ENCODE measurements at places on chromosomes 7 and 10.

DNA sequence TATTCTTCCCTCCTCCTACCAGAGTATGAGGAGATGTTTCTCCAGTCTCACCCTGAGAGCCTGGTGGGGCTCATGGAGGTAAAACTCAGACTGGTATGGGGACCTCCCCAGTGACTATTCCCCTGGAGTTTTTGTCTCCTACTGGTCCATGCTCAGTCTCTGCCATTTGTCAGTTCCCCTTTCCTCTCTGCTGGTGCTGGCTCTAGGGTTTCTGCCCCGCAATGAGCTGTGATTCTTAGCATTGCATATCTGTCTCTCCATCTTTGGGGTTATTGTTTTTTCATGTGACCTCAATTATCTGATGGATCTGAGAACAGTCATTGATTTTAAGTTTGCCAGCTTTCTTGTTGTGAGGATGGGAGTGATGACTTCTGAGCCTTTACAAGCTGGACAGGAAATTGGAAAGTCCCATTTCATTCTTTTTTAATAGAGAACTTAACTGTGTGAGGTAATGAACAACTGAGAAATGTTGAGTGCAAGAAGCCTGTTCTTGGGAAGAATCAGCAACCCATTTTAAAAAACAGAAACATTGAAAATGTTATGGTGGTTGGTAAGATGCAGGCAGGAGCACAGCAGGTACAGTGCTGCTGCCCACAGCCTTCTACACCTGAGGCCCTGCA lies 26.9 kb downstream of the NACAD start:
- no peak for DNase-seq

GRCh38 chr10:33981301-33981700 lies 646.8 kb upstream of the NRP1 start:
- DNase-seq: no peak

GRCh38 chr7:50088463-50089129 lies 4.5 kb downstream of the ZPBP start:
- no peak for DNase-seq

DNA sequence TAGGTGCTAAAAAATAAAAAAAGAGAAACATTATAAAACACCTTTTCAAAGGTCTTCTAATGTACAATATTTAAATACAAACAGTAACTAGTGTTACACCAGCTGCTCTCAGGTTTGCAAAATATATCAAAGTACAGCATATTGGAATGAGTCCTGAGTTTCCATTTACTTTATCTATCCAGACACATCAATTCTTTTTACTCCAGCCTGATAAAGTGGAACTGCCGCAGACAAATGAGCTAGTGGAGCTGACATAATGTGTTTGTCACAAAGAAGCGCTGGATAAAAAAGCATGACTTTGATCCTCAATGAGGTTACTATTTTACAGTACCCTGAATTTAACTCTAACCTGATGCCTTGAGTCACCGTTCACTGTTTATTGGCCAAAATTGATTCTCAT lies 1243.1 kb downstream of the GATA3 start:
- DNase-seq: no peak

DNA sequence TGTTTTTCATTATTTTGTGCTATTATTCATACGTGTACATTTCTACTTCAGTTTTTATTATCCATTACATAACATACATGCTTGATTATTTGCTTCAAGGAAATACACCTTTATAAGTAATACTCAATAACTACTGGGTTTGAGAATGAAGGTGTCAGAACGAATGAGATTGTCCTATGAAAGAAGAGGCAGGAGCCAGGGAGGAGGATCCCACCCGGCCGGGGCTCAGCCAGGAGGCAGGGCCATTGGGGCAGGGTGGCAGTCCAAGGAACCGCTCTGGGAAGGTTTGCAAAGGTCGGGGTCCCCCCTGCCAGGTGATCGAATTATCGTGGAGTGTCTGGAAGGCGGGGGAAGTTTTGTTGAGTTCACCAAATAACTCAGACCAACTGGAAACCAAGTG lies 9.1 kb downstream of the TRIM56 start:
- DNase-seq: no peak

DNA sequence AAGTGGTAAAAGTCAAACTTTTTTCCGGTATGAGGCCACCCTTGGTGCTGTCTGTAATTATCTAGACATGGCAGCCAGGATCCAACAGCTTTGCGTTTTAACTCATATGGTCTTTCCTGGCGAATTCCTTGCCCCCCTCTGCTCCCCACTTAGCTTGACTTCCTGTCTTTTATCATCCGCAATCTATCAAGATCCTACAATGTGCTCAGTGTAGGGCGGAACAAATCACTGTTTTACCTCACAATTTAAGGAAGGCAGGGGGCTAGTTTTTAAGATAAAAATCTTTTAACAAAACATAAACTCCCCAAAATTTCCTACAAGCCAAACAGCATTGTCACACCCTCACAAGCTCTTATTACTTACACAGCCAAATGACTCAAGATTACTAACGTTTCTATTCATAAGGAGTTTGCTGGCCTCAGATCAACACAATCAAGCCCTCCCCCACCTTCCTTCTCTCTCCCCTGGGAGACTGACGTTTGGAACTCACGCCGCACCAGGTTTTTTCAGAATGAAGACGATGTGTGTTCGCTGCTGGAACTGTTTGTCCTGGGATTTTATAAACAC lies 1.3 kb upstream of the CDK14 start:
- no peak for DNase-seq

DNA sequence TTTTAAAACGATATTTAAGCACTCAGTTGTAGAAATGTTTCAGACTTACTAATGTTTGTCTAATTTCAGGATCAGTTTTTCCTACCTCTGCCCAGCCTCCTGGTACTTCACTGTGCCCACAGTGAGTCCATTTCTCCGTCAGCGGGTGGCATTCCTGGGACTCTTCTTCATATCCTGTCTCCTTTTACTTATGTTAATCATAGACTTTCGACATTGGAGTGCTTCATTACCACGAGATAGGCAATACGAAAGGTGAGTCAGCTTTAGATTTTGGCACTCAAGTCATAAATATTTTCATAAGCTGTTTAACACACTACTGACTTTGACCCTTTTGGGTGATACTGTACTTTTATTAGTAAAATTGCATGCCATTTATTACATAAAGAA lies 2.1 kb downstream of the ENTPD7 start:
- DNase-seq: no peak

DNA sequence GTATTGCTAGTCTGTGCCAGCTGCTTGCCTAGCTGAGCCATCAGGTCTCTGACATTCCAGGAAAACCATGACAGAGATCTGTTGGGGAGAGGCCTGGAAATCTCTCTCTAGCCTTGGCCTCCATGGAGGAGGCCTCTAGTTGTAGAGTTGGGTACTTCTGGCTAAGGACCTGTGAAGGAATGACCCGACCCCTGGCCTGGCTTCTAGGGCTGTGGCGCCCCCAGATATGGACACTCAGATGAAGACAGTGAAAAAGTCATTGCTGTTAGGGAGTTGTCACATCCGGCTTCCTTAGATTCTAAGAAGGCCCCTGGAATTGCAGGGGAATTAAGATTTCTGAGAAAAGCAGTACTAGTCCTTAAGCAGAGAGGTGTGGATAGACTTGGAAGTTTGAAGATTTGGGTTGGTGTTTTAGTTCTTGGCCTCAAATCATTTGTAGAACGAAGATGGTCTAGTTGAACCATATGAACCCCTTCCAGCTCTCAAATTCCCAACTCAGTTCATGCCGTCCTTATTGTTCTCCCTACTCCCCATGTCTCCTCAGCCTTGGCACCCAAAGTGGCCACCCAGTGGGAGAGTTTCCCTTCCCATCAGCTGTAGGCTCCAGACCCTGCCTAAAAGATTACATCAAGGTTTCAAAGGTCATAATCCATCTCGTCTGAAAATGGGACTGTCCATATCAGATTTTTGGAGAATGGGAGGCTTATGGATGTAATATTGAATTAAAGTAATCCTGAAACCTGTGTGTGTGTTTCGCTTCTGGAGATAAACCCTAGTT lies 7.0 kb downstream of the HHEX start:
- no peak for DNase-seq

DNA sequence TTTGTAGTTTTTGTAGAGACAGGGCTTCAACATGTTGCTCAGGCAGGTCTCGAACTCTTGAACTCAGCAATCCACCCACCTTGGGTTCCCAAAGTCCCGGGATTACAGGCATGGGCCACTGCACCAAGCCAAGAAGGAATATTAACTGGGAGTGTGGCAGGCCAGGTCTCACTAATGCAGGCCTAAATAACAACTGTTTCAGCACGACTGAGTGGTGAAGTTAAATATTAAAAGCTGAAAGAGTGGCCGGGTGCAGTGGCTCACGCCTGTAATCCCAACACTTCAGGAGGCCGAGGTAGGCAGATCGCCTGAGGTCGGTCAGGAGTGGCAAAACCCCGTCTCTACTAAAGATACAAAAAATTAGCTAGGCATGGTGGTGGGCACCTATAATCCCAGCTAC lies 21.1 kb downstream of the CHUK start:
- DNase-seq: no peak

DNA sequence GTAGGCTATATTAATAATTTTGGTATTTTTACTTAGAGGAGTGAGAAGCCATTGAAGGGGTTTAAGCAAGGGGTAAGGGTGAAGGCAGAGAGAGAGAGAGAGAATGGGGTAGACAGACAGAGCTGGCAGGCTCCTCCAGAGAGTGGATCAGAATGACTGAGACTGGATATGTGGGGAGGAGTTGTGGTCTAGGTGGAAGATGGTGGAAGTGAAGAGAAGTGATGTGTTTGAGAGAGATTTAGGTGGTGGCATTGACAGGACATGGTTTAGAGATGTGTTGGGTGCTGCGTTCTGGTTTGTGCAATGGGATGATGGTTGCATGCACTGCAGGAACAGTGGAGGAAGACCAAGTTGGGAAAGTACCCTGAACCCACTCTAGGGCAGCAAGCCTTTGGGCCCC lies 92.2 kb downstream of the CCNY start:
- DNase-seq: no peak
